ENCODE measurements at places on chromosomes 3 and 15.

- peak; percentile 70 for DNase-seq
Observed at GRCh38 chr3:190424478-190425439, 24.9 kb downstream of the TMEM207 start.

DNA sequence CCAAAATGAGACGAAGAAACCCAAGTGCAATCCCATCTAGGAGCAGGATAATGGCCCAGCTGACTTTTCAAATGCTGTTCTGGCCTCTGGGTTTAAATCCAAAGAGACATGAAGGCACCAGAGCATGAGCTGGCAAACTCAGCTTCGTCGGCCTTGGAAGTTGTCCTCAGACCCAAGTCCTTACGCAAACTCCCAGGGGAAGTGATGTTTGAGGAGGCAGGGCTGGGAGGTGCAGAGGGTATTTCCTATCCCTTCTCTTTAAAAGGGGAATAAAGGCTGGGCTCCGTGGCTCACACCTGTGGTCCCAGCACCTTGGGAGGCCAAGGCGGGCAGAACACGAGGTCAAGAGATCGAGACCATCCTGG is 68.9 kb upstream of the HERC1 start:
- no peak for DNase-seq

GRCh38 chr3:146375219-146375618 is 94.1 kb downstream of the PLSCR2 start:
- DNase-seq = peak; percentile 37

- no peak for DNase-seq
Observed at GRCh38 chr15:25792128-25792527, 71.0 kb downstream of the ATP10A start.

DNA sequence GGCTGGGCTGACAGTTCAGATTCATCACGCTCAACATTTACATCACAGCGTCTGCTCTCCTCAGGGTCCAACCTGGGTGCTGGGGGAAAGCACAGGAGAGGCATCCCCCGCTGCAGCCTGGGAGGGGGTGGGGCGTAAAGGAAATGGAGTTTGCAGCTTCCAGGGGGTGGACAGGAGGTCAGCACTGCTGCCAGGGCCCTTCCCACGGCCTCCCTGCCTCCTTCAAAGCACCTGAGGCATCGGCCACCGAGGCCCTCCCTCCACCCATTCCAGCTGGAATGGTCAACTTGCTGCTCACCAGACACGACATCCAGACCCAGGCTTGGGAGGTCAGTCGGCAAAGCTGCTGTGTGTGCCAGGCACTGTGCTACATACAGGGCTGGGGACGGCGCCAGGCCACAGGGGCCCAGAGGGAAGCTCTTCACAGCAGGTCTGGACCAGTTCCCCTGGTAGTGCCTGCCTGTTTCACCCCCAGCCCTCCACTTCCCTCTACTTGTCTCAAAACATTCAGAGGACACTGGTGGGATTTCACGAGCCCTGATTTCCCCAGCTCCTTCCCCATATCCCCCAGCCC is 120.7 kb downstream of the ANP32A start:
- peak; percentile 8 for DNase-seq

DNA sequence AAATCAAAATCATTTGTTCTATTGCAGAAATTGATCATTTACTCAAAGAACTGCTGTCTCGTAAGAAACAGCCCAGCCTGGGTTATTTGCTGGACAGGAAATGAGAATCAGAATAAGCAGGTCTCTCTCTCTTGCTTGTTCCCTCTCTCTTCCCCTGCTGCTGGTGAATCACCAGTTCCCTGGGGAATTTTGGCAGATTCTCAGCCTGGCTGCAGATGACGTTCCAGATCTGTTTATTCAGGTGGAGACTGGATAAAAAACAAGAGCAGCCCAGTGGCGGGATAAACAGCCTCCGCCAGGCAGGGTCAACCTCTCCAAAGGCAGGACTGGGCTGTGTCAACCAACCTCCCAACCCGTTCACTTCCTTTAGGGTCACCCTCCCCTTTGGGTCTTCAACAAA is 72.1 kb downstream of the LRIG1 start:
- DNase-seq = peak; percentile 100

GRCh38 chr3:157051055-157051454 is 108.9 kb downstream of the CCNL1 start:
- no peak for DNase-seq

DNA sequence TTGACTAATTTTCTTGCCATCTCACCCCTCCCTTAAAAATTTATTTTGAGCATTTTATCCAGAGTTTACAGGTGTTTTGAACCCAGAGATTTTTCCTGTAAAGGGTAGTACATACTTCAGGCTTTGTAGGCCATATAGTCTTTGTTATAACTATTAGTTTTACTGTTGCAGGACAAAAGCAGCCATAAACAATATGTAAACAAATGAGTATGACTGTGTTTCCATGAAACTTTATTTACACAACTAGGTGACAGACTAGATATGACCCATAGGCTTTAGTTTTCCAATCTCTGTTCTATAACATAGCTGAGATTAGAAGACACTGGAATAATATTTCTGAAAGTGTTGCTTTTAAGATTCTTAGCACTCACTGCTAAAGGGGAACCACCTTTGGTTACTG is 587.9 kb downstream of the PDCD6IP start:
- DNase-seq = no peak

DNA sequence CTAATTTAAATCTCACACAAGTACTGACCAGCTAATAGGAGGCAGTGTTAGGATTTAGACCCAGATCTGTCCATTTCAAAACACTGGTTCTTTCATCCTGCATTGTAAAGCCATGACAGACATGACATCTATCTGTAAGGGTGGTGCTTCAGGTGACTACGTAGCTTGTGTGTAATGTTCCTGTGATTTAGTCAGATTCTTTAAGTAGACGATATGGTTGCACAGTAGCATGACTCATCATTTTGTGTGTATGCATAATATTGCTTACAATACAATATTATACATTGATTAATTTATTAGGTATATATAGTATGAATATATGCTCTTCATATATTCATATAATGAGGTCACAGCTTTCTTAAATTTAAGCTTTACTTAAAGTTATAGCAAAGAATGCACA is 628.5 kb downstream of the GRM7 start:
- no peak for DNase-seq

DNA sequence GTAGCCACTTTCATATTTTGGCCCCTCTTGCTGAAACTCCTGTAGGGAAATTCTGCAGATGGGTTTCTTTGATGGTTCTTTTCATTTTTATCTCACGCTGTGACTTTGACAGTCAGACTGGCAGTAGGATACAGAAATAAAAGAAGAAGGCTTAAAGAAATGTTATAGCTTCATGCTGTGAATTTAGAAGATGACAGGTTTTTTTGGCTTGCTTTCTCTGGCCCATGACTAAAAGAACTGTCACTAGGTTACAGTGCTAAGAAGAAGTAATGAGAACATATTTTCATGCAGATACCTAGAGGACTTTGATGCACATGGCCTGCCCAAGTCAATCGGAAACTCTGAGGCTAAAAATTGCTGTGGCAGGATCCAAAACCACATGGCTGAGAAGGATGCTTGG is 334.5 kb downstream of the EPHA6 start:
- DNase-seq = no peak

DNA sequence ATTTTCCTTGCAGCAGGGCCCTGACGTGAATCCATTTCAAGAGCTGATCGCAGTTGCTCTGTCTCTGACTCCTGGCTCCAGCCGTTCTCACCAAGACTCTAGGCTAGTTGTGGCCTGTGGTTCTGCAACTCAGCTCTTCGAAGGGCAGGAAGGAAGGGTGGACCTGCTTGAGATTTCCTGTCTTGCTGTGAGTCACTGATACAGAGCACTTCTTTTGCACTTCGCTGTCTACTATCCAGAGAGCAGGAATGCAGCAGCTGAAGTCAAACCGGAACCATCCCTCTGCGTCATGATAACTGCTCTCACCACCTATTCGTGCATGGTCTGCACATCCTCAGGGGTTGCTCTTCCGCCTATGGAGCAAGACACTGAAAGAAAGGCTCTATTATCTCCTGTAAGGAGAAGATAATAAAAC is 59.7 kb downstream of the RAP2B start:
- peak; percentile 97 for DNase-seq

GRCh38 chr15:66841953-66842681 is 140.1 kb downstream of the SMAD6 start:
- DNase-seq = peak; percentile 95

DNA sequence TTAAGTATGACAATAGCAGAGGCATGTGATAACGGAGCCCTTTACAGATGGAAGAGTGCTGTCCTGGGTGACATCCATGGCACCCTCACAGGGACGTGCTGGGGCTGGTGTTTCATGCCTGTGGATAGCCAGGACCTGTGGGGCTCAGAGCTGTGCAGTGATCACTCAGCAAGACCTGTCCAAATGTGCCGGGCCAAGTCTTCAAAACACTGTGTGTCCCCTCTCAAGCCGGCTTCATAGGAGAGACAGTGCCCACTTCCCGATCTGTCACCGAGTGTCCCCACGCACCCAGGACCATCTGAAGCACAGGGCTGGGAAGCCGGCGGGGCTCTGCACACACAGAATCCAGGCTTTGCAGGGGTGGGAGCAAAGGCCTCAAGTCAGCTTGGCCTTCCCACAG is 217.2 kb upstream of the IGF1R start:
- no peak for DNase-seq

Data from astrocyte of the spinal cord (primary cell).